Chondrocyte (in vitro differentiated cells): ENCODE measurements at places on chromosomes 6 and 20. TPM values are rescaled to one million over a fixed set of nuclear protein-coding genes. Genes with fewer than 3 reads are reported as not detected.

DZANK1 gene
- total RNA-seq = 1.5 to 1.9 TPM (median 1.5 TPM) in 3 replicates

OR2J3 gene
- not detected in 3 replicates for total RNA-seq

TTK gene
- total RNA-seq = 3.7 to 4.4 TPM (median 3.8 TPM) in 3 replicates

PAX1 gene
- total RNA-seq = not detected in 3 replicates

HCK gene
- not detected in 3 replicates for total RNA-seq

ELOVL4 gene
- 4.4 to 6.1 TPM (median 5.7 TPM) in 3 replicates for total RNA-seq

ADISSP gene
- 23.5 to 30.4 TPM (median 26.7 TPM) in 3 replicates for total RNA-seq

KIF3B gene
- 34.2 to 36.1 TPM (median 35.5 TPM) in 3 replicates for total RNA-seq

TULP1 gene
- not detected in 3 replicates for total RNA-seq

TAAR9 gene
- total RNA-seq = not detected in 3 replicates

SLC32A1 gene
- not detected in 3 replicates for total RNA-seq

- no peak for DNase-seq
Measured at GRCh38 chr20:57790176-57790575, 80.4 kb upstream of the PMEPA1 start.

GRCh38 chr6:71994705-71995271 lies 108.4 kb downstream of the RIMS1 start:
- DNase-seq = no peak

- no peak for DNase-seq
Measured at GRCh38 chr20:52532674-52533073, 341.1 kb upstream of the ZFP64 start.

- DNase-seq = no peak
Measured at GRCh38 chr6:161396539-161396938, 122.7 kb upstream of the AGPAT4 start.

- DNase-seq = no peak
Measured at GRCh38 chr6:3009930-3010329, 10.2 kb downstream of the NQO2 start.

GRCh38 chr6:107064579-107065065 lies 36.6 kb downstream of the MTRES1 start:
- no peak for DNase-seq

GRCh38 chr20:31933698-31934097 lies 18.1 kb downstream of the PDRG1 start:
- DNase-seq = peak; percentile 81

GRCh38 chr20:54550776-54551396 lies 75.5 kb downstream of the DOK5 start:
- DNase-seq = no peak

DNA sequence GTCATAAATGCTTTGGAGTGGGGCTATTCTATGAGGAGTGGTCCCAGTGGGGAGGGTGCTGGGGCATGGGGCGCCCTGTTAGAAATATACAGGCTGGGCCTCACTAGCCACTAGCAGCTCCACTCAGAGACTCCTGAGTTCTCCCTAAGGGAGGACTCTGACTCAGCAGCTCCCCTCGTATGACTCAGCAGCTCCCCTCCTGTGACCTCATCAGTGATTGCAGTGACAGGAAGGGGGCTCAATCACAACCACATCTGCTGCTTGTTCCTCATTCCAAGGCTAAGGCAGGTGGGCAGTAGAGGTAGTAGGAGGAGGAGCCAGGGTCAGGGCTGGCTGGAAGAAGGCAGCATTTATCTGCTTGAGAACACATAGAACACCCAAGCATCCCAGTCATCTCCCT lies 73.7 kb downstream of the PRND start:
- no peak for DNase-seq

DNA sequence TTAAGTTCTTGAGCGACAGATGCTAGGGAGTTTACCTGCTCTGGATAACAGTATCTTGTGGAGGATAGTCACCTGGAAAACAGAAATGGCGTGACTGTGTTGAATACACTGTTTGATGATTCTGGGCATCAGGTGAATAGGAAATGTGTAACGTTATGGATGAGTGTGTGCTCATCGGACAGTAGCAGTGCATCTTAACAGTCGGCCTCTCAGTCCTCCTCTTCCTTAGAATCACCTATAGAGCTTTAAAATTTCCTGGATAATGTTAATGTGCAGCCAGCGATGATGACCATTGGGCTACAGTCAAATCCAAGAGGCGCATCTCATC lies 217.7 kb downstream of the OR2B2 start:
- no peak for DNase-seq

GRCh38 chr20:10074513-10074912 lies 39.7 kb downstream of the ANKEF1 start:
- DNase-seq = no peak

DNA sequence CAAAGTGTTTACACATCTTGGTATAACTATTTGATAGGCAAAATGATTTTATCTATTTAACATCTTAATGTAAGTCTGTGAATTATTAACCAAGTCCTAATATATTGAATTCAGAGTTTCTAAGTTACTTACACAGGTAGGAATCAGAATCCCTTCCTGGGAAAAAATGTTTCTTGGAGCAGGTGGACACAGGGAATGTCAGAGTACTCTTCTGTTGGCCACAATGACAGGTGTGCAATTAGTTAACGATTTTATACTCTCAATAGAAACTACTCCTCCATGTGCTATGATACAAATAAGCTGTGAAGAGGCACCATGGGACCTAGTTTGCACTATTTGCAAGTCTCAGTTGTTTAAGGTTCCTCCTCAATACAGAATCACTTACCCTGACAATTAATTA lies 821 bp upstream of the TAAR5 start:
- DNase-seq = no peak

DNA sequence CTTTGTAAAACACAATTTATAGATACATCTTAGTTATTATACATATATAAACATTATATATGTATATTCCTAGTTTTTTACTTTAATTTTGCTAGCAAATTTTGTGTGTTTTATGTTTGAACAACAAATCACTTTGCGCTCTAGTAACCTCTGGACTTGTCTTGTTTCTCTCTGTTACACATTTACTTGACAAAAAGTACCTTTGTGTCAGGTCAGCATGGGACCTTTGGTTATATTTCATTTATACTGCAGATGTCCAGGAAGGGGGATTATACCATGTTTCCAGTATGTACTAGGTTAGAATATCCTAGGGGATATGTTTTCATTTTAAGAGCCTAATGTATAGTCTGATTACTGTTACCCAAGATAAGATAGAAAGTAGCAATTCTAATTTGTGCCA lies 28.5 kb upstream of the ELOVL5 start:
- DNase-seq = no peak

- no peak for DNase-seq
Measured at GRCh38 chr20:52800734-52801627, 171.2 kb upstream of the TSHZ2 start.

GRCh38 chr6:98136333-98136732 lies 698.0 kb upstream of the POU3F2 start:
- no peak for DNase-seq

- no peak for DNase-seq
Measured at GRCh38 chr6:151807513-151808370, at the start of gene ESR1. Gene ESR1 (plus strand): TSS chr6:151807682. CDS start chr6:151807913, 231 bp downstream.

DNA sequence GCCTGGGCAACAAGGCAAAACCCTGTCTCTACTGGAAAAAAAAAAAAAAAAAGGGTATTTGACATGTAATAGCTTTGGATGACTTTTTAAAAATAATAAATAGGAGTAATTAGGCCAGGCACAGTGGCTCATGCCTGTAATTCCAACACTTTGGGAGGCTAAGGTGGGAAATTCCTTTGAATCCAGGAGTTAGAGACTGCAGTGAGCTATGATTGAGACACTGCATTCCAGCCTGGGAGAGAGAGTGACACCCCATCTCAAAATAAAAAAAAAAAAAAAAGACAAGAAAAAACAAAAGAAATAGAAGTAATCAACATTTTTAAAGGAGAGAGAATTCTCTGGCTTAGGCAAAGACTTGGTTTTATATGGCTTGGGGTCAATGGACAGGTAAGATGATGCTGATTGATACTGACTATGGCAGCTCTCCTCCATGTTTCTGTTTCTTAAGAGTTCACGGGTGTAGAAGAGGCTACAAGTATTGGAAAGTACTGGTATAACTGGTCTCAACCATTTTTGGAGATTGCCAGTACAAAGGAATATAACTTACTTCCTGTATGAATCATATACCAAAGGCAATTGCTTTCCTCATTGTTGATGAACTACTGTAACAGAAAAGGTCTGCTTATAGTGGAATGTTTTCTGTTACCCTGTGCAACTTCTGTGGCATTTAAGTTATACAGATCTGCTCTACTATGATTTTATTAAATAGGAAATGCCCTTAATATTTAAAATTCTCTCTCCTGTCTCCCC lies 10.1 kb downstream of the MAP3K5 start:
- no peak for DNase-seq

DNA sequence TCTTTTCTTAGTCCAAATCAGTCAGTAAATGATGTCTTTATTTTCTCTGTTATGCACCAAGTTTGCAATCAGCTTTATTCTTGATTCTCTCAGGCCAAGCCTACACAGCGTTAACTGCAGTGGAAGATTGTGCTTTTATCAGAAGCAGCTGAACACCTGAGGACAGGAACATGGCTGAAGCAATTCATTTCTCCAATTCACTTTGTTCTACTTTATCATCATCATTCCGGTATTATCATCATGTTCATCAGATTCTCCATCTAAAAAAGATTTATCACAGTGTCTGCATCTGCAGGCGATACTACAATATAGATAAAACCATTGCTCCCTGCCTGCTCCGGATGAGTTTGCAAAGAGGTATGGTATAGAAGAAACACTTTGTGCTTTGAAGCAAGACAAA lies 68.1 kb upstream of the STMND1 start:
- DNase-seq = no peak

- DNase-seq = no peak
Measured at GRCh38 chr6:14275493-14275851, 157.9 kb downstream of the CD83 start.

DNA sequence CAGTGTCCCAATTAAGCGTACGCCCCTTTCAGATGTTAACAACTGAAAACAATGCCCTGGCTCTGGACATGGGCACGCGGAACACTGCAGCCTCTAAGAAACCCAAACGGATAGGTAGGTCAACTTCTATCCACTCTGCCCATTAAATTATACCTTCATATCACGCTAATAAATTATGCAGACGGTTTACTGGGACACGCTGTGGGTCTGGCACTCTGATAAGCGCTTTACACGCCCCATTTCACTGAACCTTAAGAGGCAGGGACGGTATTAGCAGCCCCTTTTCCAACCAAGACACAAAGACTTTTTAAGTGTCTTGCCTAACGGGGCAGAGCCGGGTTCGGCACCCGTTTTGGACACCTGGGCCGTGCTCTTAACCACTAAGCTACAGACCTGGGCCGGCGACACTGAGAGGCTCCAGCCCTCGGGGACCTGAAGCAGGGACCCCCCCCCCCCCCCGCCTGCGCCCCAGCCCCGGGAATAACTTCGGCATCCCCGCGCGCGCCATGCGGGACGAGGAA lies 744 bp downstream of the STAU1 start:
- DNase-seq = peak; percentile 49

DNA sequence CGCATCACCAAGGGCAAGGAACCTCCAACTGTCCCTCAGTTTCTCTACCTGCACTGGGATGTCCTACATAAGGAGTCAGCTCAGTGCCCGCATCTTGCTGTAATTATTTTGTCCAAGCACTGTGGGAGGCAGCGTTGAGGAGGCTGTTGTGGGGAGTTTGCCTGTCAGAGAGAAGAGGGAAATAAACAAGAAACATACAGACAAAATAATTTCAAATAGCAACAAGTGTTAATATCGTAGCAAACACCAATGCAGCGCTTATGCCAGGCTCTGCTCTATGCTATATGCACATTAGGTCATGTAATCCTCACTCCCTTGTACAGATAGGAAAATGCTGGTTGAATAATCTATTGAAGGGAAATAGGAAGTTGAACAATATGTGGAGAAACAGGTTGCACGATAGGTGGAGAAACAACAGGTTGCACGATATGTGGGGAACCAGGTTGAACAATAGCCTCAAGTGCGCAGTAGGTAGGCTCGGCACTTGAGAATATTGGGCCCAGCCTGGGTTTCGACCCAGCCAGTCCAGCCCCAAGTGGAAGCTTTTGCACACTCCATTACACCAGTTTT lies 91.2 kb upstream of the SIRPA start:
- DNase-seq = no peak

DNA sequence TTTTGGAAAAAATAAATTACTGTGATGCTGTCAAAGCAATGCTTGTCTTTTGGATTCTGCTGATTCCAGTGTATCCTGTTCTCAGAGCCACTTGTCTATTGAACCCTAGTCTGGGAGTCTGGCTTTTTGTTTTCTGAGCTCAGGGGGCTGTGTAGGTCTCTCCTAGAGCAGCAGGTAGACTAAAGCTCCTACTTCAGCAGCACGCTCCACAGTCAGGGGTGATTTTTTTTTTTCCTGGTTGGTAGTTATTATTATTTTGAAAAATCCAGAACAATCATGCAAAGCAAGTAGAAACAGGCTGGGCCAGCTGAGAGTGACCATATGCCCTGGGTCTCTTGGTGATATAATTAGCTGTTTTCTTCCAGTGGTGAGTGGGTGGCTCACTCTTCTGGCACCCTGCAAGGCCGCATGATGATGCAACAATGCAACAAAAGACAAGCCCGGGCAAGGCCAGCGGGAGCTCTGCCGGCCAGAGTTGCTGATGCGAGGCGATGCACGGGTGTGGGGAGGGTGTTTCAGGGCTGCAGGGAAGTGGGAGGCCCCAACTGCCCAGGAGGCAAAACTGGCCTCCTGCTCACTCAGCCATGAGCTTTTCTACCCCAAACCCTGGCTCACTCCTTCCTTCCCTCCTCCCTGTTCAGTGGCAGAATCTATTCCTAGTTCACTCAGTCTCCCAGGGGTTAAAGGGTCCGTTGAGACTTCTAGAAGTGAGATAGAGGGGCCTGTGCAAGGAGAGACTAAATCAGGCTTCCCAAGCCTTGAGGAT lies 11.5 kb upstream of the CDKN1A start:
- DNase-seq = no peak

GRCh38 chr20:6232436-6232835 lies 109.6 kb upstream of the FERMT1 start:
- DNase-seq = no peak

GRCh38 chr20:13321416-13321815 lies 100.3 kb downstream of the ISM1 start:
- DNase-seq = no peak

DNA sequence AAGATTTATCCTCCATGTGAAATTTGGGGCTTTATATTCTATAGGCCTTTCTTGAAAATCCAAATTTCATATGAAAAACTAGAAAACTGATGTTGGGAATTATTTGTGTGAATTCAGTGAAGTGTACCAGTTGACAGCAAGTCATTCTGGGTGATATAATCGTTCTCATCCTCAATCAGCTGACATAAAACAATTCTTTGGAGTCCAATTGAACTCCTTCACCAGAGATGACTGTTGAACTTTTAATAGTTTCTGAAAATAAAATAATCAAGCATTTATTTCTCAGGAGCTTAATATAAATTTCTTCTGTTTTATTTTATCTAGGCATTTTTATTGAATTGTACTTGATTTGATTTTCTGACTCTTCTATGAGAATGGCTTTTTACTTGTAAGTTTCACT lies 92.6 kb downstream of the ADGRB3 start:
- DNase-seq = no peak

DNA sequence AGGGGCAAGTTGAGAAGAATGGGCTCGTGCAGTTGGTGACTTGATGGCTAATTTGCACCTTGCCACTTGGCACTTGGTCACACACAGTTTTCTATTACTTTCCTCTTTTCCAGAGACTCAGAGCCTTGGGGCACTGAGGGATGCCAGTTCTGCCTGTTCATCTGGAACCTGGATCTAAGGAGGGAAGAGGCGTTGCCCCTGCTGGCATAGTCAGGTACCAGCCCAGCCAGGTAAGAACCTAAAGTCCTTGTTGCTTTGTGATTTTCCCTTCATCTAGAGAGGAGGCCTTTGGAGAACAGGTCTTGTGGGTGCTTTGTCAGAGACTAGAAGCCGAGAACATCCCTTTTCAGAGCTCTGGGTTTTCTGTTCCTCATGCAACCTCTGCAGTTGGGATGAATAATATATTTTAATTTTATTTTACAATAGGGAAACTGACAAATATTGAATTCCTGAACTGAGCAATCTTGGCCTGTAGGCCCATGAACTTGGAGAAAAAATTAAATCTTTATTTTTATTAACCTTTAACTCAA lies 11.4 kb downstream of the SYTL3 start:
- DNase-seq = no peak
